ENCODE measurements at places on chromosomes 16 and 17.

GRCh38 chr17:15957206-15957605 lies 12.3 kb downstream of the ADORA2B start:
- DNase-seq = no peak

DNA sequence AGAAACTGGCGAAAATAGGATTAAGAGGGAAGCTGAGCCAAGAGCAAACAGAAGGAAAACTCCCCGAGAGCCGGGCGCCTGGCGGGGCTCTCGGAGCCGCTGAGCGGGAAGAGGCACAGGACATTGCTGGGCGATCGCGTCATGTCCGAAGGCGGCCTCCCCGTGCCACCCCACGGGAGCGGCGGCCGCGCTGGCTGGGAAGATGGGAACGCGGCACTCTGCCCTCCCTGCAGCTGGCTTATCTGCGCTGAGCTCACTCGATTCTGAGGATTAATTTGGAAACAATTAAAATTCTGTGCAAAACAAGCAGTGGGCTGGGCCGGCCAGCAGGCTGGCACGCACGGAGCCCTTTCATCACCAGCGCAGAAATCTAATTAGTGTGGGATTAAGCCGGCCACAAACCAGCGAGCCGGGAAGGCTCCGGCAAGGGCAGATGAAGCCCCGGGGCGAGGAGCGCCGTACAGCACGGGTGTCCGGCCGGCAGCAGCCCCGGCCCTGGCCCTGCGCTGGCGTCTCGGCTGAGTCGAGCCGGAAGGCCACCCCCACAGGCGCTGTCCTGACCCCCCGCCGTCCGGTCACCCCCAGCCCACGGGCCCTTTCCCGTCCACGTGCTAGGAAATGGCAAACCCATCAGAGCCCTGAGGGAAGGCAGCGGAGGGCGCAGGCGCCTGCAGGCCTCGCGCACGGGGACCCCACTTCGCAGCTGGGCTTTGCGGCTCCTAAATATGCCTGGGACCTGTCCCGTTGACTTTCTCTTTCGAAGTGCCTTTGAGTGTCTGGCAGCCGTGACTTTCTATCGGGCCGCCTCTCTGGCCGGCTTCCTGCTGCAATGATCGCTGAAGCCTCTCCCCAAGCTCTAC lies 37.9 kb downstream of the SOX8 start:
- no peak for DNase-seq

DNA sequence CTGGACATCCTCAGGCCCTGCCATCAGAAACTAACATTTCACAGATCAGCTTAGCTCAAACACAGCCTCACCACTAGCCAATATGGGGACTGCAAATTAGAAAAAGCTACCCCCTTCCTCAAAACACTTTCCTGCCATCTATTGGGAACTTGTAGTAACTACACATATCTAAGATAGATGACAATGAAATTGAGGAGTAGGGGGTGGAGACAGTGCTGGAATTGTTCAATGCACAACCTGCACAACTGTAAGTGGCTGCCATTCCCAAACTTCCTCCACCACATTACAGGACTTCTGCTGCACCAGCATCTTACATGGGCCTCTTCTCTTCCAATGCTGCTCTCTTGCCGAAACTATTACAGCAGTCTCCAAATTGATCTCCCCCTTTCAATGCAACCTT lies 21.9 kb downstream of the AIPL1 start:
- DNase-seq = peak; percentile 40

GRCh38 chr16:82655072-82655714 lies 28.4 kb downstream of the CDH13 start:
- DNase-seq = no peak

- DNase-seq = no peak
Measured at GRCh38 chr17:9517396-9517795, 58.2 kb downstream of the STX8 start.

DNA sequence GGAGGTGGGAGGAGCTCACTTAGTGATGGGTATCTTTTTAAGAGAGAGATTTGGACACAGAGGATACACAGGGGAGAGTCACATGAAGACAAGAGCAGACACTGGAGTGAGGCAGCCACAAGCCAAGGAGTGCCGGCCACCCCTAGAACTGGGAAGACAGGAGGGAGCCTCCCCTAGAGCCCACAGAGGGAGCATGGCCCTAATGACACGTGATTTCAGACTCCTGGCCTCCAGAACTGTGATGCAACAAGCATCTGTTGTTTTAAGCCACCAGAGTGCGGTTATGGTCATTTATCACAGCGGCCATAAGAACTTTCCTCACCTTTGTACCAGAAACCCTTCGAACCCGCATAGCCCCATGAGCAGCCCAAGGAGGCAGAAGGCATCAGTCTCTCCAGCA lies 33.3 kb downstream of the SLC38A8 start:
- DNase-seq = no peak

- no peak for DNase-seq
Measured at GRCh38 chr17:1492249-1493206, at the start of gene MYO1C. MYO1C (minus strand) TSS chr17:1492686; CDS start chr17:1492487, 199 bp downstream.

- no peak for DNase-seq
Measured at GRCh38 chr17:19787733-19788357, 39.7 kb upstream of the ALDH3A1 start.

DNA sequence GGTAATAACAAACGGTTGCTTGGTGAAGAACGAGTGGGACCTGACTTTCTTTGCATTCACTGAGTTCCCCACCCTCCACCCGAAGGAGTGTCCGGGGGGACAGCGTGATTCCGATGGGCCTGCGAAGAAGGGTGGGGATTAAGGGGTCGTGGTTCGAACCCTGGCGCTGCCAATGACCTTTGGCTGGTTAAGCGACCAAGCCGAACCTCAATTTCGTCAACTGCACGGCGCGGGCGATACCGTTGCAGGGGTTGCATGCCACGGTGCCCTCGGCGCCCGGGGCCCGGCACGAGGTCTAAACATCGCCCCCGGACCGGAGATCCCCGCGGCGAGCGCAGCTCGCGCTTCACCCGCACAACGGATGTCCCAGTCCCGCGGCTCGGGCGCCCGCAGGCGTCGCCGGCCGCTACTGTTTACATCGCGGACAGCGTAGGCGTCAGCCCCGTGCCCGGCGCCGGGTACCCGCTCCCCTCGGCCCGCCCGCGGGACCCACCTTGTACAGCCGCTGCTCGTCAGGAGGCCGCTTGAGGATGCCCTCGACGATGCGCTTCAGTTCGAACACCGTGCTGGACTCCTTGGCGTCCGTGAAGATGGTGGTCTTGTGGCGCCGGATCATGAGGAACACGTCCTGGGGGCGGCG lies 460 bp downstream of the ELOB start:
- no peak for DNase-seq

GRCh38 chr16:57590654-57591085 lies 37.8 kb upstream of the ADGRG1 start:
- DNase-seq = peak; percentile 42

- DNase-seq = no peak
Measured at GRCh38 chr17:63941162-63941561, 9.0 kb upstream of the CD79B start.

GRCh38 chr16:62272035-62272434 lies 235.8 kb upstream of the CDH8 start:
- DNase-seq = no peak

- DNase-seq = no peak
Measured at GRCh38 chr16:23682181-23682580, 3.5 kb downstream of the PLK1 start.

DNA sequence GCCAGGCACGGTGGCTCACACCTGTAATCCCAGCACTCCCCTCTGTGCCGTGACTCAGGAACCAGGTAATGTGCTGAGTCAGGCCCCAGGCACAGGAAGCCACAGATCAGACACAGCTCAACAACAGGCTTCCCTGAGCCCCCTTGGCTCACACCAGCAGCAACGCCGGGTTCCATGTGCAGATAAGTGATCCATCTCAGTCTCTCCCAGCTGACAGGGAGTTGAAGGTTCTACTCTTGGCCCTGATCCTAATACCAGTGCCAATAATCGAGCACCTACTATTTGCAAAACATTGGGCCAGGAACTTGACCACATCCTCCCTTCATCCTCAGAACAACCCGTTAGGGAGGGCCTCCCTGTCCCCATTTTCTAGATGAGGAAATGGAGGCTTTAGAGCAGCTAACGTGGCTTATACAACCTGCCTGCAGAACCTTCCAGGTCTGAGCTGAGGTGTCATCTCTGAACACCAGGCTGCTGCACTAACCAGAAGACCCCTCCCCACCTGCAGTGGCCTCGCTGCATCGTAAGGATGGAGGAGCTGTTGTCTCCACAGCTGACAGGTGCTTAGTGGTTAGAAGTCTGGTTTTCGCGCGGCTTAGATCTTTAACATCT lies 64.8 kb upstream of the AMZ2 start:
- DNase-seq = peak; percentile 38

DNA sequence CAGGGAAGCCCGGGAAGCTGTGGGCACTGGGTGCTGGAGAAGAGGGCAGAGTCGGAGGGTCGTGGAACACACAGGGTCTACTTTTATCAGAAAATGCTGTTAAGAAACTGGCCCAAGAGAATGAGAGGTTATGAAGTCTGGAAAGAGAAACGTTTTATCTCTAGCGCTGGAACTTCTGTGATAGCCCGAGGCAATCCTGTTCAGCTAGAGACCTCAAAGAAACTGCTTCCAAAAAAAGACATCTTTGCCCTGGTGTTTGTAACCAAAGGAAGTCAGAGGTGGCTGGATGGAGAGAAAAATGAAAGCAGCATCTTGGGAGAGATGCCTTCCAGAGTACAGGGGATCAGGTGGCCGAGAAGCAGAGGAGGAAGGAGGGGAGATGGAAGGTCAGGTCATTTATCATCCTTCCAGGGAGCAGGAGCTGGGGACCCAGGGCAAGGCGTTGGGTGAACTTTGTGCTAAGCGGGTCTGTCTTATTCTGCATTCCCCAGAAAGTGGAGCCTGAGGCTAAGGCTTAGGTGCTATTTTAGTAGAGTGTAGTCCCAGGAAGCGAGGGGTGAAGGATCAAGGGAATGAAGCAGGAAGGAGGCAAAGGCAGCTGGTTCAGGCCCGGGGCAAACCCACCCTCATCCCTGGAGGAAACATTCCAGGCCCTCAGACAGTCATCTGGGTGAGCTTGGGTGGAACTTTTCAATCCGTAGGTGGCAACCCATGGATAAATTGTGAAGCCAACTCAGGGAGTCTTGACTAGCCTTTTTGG lies 66.5 kb downstream of the MGAT5B start:
- no peak for DNase-seq

DNA sequence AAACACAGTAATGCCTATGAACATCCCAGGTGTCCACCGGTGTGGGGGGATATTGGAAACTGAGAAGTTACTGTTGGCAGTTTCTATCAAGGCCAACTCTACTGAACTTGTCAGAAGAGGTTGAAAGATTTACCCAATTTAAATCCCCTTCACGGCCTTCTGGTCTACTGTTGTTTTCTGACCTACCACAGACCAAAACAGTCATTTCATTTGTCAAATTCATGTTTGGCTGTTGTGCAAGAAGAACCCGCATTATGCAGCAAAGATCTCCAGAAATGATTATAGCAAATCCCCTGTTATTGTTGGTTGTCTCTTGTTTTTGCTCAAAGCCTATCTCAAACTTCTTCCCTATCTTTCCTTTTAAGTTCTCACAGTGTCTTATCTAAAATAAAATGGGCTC lies 73.1 kb upstream of the MAF start:
- no peak for DNase-seq

GRCh38 chr16:27449434-27450195 lies 47.6 kb downstream of the IL21R start:
- no peak for DNase-seq

- DNase-seq = no peak
Measured at GRCh38 chr17:64218066-64218465, 45.0 kb downstream of the TEX2 start.

DNA sequence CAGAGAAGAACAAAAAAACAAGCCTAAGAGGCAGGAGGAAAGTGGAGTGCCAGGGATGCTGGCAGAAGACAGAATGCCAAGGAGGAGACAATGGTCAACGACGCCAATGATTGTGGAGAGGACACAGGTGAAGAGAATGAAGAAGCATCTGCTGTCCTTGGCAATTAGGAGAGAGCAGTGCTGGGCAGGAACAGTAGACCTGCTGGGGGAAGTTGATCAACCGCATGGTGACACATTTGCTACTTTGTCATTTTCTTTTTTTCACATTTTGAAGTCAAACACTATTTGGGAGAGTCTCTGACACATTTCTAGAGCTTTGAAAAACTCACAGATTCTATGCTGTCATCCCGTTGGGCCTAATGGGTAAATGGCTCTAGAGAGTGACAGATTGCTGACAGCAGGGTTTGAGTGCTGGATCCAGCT lies 1.1 kb upstream of the PIK3R6 start:
- DNase-seq = no peak

DNA sequence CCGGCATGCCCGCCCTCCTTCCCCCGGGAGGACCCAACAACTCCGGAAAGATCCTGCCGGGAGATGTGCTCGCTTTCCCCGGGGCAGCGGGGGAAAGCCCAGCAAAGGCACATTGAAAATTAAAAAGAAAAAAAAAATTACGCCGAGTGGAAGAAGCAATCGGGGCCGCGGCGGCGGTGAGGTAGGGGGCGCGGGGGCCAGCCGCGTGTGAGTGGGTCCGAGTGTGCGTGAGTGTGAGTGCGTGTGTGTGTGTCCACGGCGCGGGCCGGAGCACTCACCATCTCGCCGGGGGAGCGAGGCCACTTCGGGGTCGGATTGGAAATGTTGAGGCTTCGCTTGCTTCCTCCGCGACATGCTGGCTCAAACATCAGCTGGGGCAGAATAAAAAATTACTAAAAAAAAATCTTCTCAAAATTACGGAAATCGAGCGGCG lies at the start of gene SALL1:
Gene SALL1, minus strand, starts transcription at position 383 of the 433 bp plus-strand sequence. Its CDS starts 29 bp downstream, at position 354.
- no peak for DNase-seq

- peak; percentile 45 for DNase-seq
Measured at GRCh38 chr17:32876417-32877163, at the start of gene MYO1D. MYO1D (minus strand) TSS chr17:32877124; CDS start chr17:32876872, 252 bp downstream.

- DNase-seq = no peak
Measured at GRCh38 chr17:41429667-41430066, 5.3 kb upstream of the KRT37 start.

- peak; percentile 43 for DNase-seq
Measured at GRCh38 chr17:28488533-28489276, 15.3 kb downstream of the SLC13A2 start.

DNA sequence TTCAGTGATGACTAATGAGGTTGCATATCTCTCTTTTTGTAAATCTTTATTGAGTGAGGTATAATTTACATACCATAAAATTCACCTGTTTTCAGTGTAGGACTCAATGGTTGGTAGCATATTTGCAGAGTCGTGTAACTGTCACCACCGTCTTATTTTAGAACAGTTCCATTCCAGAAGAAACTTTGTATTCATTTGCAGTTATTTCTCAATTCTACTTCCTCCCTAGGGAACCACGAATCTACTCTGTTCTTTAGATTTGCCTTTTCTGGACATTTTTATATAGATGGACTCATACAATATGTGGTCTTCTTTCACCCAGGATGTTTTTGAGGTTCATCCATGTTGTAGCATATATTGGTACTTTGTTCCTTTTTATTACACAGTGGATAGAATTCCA lies 3.7 kb downstream of the FTO start:
- DNase-seq = no peak

- no peak for DNase-seq
Measured at GRCh38 chr17:10099051-10099571, 99.3 kb downstream of the GAS7 start.

DNA sequence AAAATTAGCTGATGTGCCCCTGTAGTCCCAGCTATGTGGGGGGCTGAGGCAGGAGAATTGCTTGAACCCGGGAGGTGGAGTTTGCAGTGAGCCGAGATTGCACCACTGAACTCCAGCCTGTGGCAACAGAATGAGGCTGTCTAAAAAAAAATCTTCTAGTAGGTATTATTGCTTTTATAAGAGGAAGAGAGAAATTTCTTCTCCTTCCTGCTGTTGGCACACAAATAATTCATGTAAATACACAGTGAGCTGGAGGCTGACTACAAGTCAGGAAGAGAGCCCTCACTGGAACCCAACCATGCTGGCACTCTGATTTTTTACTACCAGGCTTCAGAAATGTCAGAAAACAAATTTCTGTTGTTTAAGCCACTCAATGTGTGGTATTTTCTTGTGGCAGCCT lies 6.7 kb downstream of the PRDM7 start:
- no peak for DNase-seq
